Left colon (tissue), 2 donors: ENCODE measurements at places on chromosomes 11 and 22. TPM values are rescaled to one million over a fixed set of nuclear protein-coding genes. Genes with fewer than 3 reads are reported as not detected.

CHEK1 gene
- total RNA-seq: 15.0 TPM

RGL4 gene
- total RNA-seq: not detected

DNA sequence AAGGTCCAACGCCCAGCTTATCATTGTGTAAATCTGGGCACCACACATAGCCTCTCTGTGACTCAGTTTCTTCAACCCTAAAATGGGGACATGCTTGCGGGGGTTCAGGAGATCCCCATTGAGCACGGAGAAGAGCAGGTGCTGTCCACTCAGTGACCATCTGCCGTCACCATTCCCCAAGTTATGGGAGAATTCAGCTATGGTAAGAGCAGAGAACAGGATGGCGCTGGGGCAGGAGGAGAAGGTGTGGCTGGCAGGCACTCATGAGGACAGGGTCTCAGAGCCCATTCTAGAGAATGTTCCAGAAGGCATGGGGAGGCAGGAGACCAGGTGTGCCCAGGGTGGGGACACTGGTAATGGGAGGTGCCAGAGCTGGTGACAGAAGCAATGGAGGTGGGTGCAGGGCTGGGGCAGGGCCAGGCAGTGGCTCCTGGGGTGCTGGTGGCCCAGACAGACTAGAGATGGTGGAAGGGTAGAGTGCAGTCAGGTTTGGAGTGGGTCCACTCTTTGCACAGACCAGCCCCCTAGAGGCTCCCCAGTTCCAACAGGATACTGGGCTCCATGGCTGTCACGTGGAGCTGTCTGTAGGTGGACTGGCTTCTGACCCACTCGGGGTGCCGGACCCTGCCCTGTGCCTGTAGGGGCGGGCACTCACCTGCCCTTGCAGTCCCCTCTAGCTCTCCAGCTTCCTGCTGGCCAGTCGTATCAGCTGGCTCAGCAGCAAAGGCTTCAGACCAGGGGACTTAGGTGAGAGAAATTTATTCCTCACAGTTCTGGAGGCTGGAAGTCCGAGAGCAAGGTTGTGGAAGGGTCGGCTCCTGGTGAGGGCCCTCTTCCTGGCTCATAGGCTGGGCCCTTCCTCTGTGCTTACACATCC is 84.7 kb downstream of the CDKN1C start:
- no peak for DNase-seq

GRCh38 chr11:680970-681369 is 14.1 kb downstream of the DEAF1 start:
- DNase-seq: no peak

DNA sequence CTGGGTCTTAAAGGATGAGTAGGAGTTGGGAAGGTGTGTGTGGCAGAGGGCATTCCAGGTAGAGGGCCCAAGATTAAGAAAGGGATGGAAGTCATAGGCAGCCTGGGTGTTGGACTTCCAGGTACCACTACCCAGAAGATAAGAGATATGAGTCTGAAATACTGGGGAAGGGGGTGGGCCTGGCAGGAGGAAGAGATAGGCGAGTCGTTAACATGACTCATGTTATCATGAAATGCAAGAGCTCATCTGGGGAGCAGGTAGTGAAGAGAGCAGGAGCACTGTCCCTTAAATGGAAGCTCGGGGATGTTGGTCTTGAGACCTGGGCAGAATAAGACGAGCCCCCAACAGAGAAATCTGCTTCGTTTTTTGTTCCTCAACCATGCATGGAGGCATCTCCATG is 10.2 kb downstream of the ZC3H7B start:
- no peak for DNase-seq

GRCh38 chr22:20573176-20573832 is 65.9 kb downstream of the MED15 start:
- no peak for DNase-seq

DNA sequence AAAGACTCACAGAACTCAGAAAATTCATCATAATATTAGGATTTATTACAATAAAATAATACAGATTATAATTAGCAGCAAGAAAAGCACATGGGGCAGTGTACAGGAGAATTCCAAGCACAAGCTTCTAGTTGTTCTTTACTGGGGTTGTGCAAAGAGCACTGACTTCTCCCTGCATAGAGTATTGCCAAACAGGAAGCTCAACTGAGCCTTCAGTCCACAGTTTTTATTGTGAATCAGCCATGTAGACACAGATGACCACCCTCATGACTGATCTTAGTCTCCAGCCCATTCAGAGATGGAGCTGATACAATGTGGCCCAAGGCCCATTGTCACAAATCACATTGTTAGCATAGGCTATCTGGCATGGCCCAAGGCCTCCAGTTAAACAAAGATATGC is 798.9 kb downstream of the KCNA4 start:
- no peak for DNase-seq

NPTXR gene
- 2.5 TPM for total RNA-seq

- DNase-seq: peak; percentile 71
These were observed at the start of gene SCYL1 for GRCh38 chr11:65524741-65525545. TSS of gene SCYL1 (plus strand) at chr11:65525083. CDS start at chr11:65525154, 71 bp downstream.

GRCh38 chr11:36702330-36703054 is 104.5 kb upstream of the RAG2 start:
- DNase-seq: no peak

GRCh38 chr11:34566208-34566551 is 52.6 kb upstream of the ELF5 start:
- no peak for DNase-seq

GRCh38 chr11:61609000-61609979 is 28.4 kb upstream of the SYT7 start:
- peak; percentile 83 for DNase-seq

- DNase-seq: no peak
These were observed 161.6 kb upstream of the BDNF start for GRCh38 chr11:27861706-27862430.

DNA sequence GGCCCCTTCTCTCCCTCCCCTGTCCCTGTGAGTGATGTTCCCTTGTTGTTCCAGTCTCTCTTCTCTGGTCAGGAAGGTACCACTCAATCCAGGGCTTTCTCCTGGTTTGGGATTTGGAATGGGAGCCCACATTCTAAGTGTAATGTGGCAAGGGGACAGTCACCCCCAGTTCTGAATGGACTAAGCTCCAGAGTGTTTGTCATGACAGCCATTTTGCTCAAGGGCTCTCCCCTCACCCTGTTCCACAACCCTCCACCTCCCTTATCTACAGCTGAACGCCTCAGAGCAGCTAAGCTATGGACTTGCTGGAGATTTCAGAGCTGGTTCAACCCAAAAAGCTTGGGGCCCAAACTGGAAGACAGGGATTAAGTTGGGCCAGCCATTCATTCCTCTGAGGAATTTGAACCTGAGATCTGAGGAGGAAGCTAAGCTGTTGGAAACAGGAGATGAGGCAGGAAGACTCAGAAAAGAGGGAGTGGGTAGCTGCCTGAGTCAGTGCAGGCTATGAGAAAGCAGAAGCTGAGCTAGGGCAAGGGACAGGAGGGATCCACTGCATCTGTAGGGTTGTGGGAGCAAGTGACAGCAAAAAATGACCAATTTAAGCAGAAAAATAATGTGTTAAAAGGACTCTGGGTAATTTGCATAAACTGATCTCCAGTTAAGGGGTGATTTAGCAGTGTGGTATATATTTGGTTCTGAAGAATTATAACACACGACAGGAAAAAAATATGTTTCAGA is 22.9 kb upstream of the FCHSD2 start:
- no peak for DNase-seq

- DNase-seq: peak; percentile 85
These were observed at the start of gene PGGHG for GRCh38 chr11:288478-289397. TSS of gene PGGHG (plus strand) at chr11:289126. CDS start at chr11:289817, 691 bp downstream.

DNA sequence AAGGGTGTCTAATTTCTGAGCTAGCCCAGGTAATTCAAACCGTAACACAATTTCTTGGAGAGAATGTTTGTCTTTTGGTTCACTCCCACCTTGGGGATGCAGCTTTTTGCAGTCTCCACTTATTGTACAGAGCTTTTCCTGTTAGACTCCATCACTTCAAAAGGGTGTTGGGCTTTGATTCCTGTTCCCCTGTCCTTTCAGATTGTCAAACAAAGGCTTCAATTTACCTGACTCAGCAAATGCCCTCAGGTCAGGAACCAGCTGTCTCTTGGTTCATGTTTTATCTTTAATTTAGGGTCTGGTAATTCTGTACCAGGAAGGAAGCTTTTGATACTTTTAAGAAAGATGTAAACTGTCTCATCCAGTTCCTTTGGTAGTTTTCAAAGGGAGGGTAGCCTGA is 880.6 kb downstream of the NTM start:
- no peak for DNase-seq

GVQW3 gene
- 2.7 TPM for total RNA-seq

DNA sequence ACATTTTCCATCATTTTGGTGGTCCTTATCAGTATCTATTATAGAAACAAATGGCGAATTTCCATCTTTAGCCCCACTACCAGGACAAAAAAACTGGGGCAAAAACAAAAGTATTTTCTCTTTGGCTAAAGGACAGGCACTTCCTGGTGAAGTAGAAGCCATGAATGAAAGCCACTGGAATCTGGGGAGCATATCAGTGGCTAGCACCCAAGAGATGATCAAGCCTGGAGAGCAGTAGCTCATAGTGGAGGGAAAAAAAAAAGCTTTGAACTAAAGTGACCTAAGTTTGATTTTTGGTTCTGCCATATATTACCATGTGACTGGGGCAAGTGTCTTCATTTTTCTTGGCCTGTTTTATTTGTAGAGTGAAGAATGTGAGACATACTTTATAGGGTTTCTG is 272.3 kb downstream of the GUCY1A2 start:
- no peak for DNase-seq

TYR gene
- not detected for total RNA-seq

DNA sequence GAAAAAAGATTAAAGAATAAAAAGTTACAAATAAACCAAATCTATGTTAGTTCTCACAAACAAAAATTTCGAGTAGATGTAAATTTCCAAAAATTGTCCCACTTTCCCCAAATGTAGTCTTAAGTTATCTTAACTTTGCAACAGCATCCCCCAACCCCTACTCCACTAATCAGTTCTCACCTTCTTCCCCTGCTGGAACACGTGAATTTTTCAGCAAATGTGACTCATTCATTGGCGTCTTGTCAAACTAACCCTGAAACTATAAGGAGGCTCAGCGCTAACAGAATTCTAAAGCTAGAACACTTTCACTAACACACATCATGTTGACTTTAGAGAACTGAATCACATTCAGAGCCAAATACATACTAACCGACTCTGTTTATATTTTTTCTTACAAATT is 46.1 kb downstream of the PHF21A start:
- no peak for DNase-seq

EXPH5 gene
- total RNA-seq: 42.2 TPM

CRKL gene
- 60.9 TPM for total RNA-seq
